ENCODE measurements at places on chromosomes 11 and 22. TPM values are rescaled to one million over a fixed set of nuclear protein-coding genes. Genes with fewer than 3 reads are reported as not detected.

The CRYBB3 gene
- 0.66 TPM for total RNA-seq

- DNase-seq, result peak; percentile 43
- no peak overlapping the region for H3K4me3 ChIP-seq
- no peaks in the 10 kb centered on the region for H3K36me3 ChIP-seq
Observed at GRCh38 chr11:71140206-71140919, 112.0 kb downstream of the SHANK2 start.

GRCh38 chr11:68837583-68838571 lies 3.8 kb downstream of the CPT1A start:
- no peak for DNase-seq
- H3K4me3 ChIP-seq, result no peak overlapping the region
- H3K36me3 ChIP-seq, result no peaks in the 10 kb centered on the region
- peaks cover 21% of the 10 kb centered on the region for H3K4me1 ChIP-seq
- peak overlapping the region; percentile 91 for H3K27ac ChIP-seq

- H3K36me3 ChIP-seq, result no peaks in the 10 kb centered on the region
- H3K4me3 ChIP-seq, result no peak overlapping the region
- no peaks in the 10 kb centered on the region for H3K27me3 ChIP-seq
- H3K27ac ChIP-seq, result no peak overlapping the region
Observed at GRCh38 chr11:100072131-100072530, 615.0 kb upstream of the ARHGAP42 start.

DNA sequence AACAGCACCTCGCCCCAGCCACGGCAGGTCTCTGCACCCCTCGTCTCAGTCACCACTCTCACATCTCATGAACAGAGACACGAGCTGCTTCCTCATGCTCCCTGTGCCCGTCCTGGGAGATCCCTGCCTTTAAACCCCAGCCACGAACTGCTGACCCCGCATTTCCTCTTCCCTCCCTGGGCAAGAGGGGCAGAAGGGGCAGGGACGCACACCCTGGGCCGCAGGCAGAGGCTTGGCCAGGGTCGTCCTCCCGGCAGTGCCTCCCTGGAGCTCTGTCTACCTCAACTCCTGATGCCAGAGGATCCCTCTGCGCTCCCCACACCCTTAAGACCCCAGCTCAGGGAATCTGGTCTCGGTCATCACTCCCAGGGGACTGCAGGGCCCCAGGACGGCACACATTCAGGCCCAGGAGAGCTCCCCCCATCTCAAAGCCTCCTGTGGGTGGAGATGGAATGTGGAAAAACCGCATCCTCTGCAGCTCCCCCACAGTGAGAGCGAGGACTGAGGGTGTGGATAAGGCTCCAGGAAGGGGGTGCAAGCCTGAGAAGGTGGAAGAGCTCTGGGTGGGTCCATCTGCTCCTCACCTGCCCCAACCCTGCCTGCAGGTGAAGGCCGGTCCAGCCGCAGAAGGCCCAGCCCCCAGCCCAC lies 1.2 kb downstream of the BID start:
- peaks cover 9% of the 10 kb centered on the region for H3K4me1 ChIP-seq
- no peaks in the 10 kb centered on the region for H3K27me3 ChIP-seq
- no peaks in the 10 kb centered on the region for H3K36me3 ChIP-seq

DNA sequence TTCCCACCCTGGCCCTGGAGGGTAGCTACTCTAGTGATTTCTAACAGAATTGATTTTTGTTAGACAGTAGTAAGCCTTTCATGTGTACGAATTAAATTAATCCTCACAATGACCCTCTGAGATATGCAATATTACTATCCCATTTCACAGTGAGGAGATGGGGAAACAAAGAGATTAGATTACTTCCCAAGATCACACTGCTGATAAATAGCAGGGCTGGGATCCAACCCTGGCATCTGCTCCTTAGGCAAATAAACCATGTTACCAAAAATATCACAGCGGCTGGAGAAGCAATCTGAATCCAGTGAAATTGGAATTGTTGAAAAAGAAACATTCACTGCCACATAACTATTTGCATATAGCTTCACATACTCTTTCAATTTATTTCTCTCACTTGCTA lies 12.8 kb upstream of the CAVIN3 start:
- no peaks in the 10 kb centered on the region for H3K36me3 ChIP-seq
- no peak overlapping the region for H3K27ac ChIP-seq
- no peak overlapping the region for H3K4me3 ChIP-seq
- no peaks in the 10 kb centered on the region for H3K27me3 ChIP-seq

The OR8J1 gene
- total RNA-seq, result not detected
